Brain (organoid and tissue), 16 donors: ENCODE measurements at places on chromosomes 13 and 19.

DNA sequence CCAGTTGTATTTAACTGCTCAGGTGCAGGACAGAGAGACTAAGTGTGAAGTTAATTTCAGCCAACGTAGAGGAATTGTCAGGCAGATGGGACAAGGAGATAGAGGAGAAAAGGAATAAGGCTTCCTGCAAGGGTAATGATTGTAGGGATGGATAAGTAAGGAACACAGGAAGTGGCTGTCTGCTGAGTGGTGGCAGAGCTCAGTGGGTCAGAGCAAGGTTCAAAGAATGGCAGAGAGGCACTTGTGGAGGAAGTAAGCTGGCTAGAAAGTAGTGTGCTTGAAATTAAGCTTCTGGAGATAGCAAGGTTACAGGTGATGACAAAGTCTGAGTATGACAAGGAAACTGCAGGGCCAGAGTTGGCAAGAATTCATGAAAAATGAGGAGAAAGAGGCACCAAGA is 47.9 kb downstream of the USPL1 start:
- no peak for DNase-seq

DNA sequence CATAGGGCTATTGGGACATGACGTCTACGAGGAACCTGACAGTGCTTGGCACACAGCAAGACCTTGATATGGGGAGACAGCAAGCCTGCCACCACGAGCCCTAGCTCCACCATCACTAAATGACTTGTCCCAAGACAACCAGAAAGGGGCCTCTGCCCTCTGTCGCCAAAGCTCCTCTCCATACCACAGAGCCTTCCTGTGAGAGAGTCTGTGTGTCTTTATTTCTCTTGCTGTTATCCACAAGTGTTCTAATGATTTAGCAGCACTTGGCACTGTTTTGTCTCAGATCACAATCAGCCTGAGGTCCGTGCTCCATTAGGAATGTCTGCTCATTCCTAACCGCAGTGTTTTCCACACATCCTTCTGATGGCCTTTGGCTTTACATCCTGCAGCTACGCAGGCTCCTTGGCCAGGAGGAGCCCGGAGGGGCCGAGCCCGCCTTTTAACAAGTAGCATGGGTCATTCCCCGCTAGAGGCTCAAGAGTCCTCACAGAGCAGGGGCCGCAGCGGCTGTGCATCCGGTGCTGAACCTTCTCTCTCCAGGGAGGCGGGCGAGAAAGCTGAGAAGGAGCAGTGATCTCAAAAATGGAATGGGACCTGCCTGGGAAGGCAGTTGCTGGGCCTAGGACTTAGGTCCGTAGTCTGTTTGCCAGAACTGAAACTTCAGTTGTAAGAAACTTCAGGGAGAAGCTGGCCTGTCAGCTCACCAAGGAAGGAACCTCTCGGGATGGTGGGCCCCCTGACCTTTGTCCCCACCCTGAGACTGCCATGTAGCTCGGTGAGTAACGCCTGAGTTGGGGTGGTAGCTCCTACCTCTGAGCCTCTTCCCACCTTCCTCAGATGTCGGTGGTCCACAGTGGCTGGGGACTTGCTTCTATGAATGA is 61.1 kb upstream of the HMGB1 start:
- no peak for DNase-seq

DNA sequence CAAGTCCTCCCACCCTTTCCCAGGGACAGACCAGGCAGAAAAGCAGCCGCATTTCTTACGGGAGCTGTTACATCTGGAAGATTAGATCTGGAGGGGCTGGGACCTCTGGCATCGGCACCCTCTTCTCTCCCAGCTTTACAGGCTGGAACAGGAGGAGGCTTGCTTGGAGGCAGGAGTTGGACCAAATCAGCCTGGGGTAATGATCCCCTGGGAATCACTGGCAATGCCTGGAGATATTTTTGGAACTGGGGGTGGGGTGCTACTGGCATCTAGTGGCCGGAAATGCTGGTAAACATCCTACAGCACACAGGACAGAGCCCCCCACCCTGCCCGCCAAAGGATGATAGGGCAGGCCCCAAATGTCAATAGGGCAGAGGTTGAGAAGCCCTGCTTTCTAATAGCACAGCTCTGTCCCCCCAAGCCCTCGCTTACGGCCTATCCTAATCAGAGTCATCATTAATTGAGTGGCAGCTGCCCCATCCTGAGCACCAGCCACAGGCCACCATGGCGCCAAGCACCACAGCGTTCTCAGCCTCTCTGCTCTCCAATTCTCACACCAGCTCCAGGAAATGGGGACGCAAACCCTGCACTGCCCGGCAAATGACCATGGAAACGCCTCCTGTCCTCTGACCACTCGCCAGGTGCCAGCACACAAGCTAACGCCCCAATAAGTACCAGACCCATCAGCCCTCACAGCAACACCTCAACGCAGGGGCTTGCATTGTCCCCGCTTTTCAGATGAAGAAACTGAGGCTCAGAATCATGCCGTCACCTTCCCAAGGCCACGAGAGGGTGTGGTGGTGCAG is 20.6 kb downstream of the LRRC4B start:
- DNase-seq, result no peak

DNA sequence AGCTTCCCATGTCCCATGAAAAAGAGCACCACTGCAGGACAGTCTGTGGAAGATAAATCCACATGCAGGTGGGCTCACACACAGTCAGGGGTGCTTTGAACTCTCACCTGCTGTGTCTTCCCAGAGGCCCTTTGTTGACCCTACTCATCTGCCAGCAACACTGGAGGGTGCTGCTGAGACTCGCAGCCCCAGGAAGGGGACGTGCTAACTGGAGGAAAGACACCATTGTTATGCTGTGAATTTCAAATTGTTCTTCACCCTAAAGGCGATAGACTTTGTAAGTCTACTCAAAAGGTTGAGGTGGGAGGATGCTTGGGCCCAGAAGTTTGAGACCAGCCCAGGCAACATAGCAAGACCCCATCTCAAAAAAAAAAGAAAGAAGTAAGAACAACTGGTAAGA is 107.3 kb upstream of the SERP2 start:
- no peak for DNase-seq

GRCh38 chr19:34575206-34575605 is 93.6 kb downstream of the WTIP start:
- DNase-seq, result no peak

DNA sequence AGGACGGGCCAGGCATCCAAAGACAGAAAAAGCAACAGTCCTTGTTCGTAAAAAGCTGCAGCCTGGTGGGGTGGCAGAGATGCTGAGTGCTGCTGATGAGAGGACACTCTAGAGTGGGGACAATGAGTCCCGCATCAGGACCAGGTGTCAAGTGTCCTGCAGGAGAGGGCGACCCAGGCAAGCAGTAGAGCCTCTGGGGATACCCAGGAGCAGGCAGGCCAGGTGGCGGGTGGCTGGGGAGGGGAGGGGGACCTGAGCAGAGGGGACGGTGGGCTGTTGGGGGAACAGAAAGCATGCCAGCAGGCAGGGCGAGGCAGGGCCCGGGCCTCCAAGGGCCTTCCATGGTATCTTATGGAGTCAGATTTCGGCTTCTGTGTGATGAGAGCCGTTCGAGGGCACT is 35.8 kb downstream of the GGACT start:
- DNase-seq, result no peak

- no peak for DNase-seq
Observed at GRCh38 chr13:73522937-73523336, 464.1 kb downstream of the KLF5 start.

- DNase-seq, result no peak
Observed at GRCh38 chr13:111662895-111663294, 342.5 kb downstream of the TEX29 start.

- no peak for DNase-seq
Observed at GRCh38 chr19:50387176-50387867, 3.2 kb downstream of the POLD1 start.

DNA sequence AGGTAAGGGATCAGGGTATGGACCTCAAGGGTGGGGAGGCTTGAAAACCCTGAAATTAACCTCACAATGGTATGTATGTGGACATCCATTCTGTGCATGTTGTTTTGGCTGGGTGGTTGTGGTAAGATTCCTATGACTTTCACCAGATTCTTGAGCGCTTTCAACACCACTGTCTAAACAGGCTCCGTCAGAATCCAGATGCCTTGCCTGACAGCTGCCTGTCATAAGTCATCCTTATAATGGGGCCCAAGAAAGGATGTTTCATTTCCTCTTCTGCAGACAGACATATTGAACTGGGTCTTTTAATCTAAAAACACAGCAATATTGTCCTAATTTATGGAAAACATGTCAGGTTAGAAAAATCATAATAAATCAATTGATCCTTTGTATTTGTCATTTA is 41.3 kb downstream of the ALOX5AP start:
- DNase-seq, result no peak

GRCh38 chr13:113125506-113126264 is 3.1 kb downstream of the F10 start:
- DNase-seq, result no peak

GRCh38 chr13:39313721-39314120 is 275.5 kb downstream of the NHLRC3 start:
- no peak for DNase-seq

DNA sequence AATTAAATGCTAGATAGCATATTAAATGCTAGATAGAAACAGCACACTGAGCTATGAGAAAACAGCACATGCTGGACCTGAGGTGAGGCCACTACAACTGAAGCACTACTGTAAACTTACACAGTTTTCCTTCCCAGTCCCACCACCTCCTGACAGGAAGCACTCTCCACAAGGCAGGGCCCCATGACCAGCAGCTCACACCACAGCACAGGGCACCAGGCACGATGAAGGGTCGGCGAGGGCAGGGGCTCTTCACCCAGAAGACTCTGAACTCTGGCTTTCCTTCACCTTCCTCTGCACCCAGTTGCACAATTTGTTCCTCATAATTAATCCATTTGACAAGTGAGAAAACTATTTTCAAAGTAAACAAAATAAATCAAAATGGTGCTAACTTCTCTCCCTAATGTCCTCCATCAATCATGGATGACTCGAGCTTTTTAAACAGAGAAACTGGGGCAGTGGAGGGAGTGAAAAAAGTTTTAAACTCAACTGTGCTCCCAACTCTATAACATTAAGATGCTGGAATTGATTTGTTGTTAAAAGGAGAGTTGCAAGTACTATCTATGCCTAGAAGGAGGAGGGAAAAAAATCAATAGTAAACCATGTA is 568.7 kb downstream of the UQCRFS1 start:
- no peak for DNase-seq

- DNase-seq, result no peak
Observed at GRCh38 chr13:42331009-42331408, 59.1 kb downstream of the AKAP11 start.

DNA sequence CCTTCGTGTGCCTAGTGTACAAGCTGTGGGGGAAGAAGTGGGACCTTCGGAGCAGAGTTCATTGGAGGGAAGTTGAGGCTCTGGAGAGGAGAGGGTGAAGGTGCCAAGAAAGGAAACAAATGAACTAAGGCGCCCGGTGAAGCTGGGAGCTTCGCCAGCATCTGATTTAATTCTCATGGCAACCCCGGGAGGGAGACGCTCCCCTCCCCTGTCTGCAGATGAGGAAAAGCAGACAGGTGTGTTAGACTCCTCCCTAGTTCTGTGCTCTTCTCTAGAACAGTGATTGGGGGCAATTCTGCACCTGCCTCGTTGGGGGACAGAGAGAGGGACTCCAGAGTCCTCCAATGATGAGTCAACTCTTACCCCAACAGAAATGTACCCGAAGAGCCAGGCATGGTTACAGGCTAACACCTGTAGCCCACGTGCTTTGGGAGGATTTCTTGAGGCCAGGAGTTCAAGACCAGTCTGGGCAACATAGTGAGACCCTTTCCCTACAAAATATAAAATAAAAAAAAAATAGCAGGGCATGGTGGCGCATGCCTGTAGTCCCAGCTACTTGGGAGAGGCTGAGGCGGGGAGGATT is 4.2 kb downstream of the SSC5D start:
- no peak for DNase-seq

DNA sequence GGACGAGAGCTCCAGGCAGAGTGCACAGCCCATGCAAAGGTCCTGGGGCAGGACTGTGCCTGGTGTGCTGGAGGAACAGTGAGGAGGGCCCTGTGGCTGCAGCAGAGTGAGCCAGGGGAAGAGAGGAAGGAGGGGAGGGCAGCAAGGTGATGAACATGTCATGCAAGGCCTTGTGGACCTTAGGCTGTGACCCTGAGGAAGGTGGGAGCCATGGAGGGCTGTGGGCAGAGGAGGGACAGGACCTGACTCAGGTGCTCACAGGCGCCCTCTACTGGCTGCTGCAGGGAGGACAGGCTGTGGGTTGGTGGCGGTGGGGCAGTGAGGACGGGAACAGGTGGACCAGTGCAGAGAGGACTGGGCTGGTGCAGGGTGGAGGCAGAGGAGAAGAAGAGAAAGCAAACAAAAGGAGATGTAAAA is 170.3 kb downstream of the PTPRS start:
- DNase-seq, result no peak

DNA sequence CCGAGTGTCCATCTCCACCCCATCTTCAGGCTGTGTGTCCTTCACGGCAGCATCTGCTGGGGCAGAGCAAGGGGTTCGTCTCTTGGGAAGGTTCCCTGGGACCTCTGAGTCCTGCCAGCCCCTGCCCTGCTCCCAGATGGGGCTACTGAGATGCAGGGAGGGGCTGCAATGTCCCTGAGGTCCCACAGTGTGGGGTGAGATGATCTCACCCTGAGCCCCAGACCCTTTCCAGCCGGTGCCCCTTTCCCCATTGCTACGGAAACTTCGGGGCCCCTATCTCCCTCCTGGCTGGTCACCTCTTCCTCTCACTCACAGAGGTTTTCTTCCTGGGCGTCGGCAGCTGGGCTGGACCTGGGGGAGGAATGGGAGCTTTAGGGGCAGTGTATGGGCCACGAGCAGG is 5.0 kb downstream of the LILRB2 start:
- DNase-seq, result no peak

DNA sequence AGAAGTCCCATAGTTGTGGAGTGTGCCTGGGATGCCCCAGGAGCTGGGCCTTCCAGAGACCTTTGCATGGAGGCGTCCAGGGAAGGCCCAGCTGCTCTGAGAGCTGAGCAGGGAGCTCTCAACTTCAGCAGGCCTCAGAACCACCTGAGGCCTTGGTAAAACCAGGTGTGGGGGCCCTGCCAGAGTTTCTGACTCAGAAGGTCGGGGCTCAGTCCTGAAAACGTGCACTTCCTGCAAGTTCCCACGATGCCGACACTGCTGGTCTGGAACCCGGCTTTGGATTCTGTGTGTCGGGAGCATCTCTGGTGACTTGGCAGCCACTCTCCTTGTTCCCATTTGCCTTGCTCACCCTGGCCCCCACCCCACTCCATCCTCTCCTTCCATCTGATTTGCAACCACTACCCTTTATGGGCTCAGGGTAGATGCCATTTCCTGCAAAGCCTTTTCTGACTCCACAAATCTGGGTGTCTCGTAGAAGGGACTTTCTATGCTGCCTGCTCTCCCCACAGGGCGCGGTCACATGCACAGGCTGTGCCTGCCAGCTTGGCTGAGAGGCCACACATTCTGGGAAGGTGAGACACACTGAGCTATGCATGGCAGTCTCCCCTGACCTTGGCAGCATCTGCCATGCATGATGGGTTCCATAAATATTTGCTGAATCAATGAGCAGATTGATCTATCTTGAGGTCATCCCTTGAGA is 244.7 kb downstream of the COL4A1 start:
- DNase-seq, result no peak

- peak; percentile 89 for DNase-seq
Observed at GRCh38 chr13:43783820-43784219, 3.0 kb downstream of the ENOX1 start.

DNA sequence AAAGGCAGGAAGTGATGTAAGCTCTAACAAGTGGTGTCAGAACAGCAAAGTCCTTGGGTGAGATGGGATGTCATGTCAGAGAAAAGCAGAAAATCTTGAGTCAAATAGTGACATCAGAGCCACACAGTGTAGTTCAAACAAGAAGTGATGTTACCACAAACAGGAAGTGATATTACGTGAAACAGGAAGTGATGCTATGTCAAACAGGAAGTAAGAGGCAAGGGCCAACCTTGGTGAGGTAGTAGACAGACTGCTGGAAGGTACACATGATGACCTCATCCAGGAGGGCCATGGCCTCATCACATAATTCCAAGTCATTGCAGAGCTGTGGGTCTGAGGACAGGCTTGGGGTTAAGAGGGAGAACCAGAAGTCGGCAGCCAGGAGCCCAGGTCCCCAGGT is 7.0 kb upstream of the MAMSTR start:
- DNase-seq, result no peak
